ENCODE measurements at places on chromosomes 2 and 18.

DNA sequence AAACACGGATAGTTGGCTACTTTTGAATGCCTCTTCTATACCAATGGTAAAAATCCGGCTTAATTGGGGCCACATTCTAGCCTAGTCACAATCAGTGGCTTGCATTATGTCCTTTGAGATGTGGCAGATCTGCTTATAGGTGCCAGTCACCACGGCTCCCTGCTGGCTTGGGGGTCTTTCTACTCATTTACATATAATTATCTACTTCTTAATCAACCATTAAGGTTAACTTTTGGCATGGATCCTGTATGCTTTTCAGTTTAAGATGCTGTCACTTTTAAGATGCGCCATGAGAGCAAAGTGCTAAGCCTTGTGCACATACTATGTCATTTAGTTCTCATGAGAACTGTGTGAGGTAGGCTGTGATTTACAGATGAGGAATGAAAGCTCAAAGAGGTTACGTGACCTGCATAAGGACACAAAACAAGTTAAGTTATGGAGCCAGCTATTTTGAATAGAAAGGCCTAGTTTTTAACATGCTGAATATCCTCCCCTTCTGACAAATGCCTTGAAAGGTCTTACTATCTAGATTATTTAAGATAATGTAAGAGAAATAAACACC, 4.1 kb downstream of the NEDD4L start:
- no peak for DNase-seq

- peak; percentile 52 for DNase-seq
These were observed 34.4 kb downstream of the MEIS1 start for GRCh38 chr2:66469214-66469902.

GRCh38 chr18:12904012-12904516, 20.0 kb upstream of the PTPN2 start:
- peak; percentile 17 for DNase-seq

DNA sequence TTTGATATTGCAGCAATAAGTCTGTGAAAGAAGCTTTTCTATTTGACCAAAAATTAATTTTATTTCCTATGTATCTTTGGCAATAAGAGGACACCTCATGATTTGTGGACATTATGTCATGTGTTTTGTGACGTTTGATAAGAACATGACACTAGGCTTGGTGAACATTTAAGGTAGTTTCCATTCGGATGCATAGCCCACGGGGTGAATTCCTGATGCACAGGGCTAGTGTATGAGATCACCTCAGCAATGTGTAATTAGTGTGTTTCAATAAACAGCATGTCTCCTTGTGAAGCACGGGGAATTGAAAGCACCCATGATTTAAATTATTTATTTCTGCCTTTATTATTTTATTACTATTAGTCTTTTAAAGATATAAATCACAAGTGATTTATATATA, 146.1 kb upstream of the LINC00305 start:
- DNase-seq, result no peak

GRCh38 chr18:79197531-79197930, 128.3 kb downstream of the ATP9B start:
- no peak for DNase-seq

- no peak for DNase-seq
These were observed 13.1 kb downstream of the PID1 start for GRCh38 chr2:229257985-229258384.

DNA sequence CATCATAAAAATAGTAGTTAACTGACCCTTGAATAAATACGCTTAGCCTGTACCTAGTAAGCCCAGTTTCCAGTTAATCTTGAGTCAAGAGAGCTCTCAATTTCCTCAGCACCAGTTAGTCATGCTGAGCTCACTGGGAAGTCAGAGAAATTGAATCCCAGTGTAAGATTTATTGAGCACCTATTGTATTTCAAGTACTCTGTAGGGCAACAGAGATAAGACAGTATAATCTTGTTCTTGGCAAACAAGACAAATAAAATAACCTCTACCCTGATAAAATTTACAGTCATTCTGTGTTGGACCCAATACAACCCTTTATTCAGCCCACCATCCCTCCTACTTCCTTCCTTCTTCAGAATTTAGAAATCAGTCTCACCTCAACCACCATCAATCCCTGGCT, 71.9 kb upstream of the NRP2 start:
- DNase-seq, result no peak

DNA sequence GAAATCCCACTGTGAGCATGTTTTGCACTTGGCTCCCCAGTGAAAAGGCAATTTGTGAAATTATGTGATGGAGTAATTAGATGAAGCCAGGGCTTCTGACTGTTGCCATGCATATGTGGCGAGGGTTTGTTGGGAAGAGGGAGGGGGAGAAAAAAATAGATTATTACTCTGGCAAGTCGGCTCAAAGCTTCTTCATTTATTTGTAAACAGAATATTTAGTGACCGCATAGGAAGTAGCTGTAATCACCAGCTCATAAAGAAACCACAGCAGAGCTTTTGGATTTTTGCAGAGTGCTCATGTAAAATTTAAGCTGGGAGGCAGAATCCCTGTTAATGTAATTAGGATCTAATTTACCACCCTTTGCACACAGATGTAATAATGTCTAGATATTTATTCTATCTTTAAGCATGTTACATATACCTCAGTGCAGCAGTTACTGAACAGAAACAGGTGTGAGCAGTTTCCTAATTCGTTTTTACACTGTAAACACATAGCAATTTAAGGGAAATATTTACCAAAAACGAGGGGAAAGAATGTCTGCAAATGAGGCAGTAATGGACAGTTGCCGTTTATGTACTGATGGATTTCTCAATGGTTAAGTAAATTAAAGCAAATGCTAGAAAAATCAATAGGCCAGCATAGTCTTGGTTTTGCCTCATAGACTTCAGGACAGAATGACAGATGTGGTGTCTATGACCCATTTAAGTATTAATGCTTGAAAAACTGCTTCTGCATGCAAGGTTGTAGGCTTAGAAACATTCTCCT, 87.9 kb downstream of the MEIS1 start:
- DNase-seq, result no peak

DNA sequence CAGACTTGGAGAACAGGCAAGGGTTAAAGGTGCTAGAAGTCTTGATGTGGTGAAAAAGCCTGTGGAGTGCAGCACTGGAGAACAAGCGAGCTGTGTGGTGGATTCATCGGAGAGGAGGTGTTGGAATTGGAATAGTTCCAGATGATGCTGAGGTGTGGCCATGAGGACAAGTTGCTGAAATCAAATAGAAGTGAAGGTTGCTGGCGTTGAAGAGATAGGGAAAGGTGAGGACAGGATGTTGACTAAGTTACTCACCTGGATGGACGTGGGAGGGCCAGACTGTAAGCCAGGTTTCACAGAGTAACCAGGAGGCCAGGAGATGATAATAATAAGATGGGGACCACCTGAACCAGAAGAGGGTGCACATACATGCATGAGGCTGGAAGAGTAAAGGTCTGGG, 173.4 kb downstream of the DIS3L2 start:
- DNase-seq, result no peak

DNA sequence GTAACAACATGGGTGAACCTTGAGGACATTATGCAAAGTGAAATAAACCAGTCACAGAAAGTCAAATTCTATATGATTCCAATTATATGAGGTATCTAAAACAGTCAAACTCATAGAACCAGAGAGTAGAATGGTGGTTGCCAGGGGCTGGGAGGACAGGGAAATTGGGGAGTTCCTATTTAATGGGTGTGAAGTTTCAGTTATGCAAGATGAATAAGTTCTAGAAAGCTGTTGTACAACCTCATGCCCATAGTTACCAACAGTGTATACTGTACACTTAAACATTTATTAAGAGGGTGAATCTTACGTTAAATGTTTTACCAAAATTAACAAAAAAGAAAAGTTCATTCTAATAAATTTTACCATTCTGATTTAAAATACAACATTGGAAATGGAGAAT, 92.7 kb upstream of the WDSUB1 start:
- no peak for DNase-seq

- no peak for DNase-seq
These were observed 5.9 kb downstream of the SCYGR4 start for GRCh38 chr2:227623226-227623625.

GRCh38 chr2:201116115-201116958, at the start of gene CFLAR:
CFLAR (plus strand) TSS chr2:201116164; CDS start chr2:201129866, 13,702 bp downstream.
- DNase-seq, result peak; percentile 50
